ENCODE measurements at places on chromosomes 2 and 18.

- DNase-seq = no peak
Measured at GRCh38 chr18:35524226-35524625, 26.5 kb upstream of the INO80C start.

GRCh38 chr2:80971-81736 lies 34.8 kb upstream of the FAM110C start:
- DNase-seq = no peak

DNA sequence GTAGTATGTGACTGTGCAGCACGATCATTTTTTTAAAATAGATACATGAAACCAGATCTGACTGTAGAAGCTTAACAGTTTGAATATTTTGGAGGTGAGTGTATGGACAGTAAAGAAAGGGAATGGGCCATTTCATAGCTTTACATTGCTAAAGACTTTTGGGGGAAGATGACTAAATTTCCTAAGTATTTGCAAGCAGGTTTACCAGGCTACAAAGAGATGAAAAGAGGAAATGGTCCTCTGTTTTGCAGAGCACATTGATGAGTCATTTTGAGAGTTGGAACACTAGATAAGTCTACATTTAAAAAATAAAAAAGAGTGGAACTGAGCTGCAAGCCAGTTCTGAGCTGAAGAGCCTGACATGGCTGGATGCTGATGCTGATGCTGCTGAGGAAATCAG lies 115.7 kb upstream of the LRATD1 start:
- DNase-seq = no peak

- DNase-seq = no peak
Measured at GRCh38 chr2:136114382-136114781, 3.6 kb downstream of the CXCR4 start.

DNA sequence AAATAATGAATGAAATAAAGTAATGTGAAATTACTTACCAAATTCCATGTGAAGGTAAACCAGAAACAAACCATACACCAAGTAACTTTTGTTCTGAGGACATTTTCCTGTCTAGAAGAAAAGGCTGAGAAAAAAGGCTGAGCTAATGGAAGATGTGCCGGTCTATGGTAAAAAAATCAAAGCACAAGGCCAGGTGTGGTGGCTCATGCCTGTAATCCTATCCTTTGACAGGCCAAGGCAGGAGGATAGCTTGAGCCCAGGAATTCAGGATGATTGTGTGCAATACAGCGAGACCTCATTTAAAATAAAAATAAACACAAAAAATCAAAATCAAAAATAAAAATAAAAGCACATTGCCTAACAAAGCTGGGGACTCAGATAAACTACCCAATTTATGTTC lies 6.7 kb downstream of the ORC4 start:
- DNase-seq = no peak

DNA sequence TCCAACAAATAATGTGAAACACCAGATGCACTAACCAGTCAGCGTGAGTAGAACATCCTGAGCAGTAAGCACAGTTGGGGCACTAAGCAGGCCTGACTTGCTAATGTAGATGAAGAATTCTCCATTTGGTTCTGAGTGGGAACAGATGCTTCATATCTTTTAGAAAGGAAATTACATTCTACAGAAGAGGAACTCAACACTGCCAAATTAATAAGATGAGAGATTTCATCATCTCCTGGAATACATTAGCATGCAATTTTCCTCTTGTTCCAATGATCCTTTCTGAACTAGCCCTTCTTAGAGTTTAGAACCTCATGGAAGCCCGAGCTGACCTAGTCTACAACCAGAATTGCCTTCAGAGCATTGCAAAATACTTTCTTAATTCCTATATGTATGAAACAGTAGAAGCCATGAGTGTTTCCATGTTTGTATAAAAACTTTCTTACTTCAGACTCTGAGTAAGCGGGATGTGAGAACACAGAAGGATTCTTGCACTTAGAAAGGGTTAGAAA lies 34.8 kb downstream of the COL5A2 start:
- no peak for DNase-seq

GRCh38 chr2:238974501-238975166 lies 126.7 kb downstream of the TWIST2 start:
- no peak for DNase-seq

GRCh38 chr2:148622366-148622765 lies 22.2 kb upstream of the EPC2 start:
- no peak for DNase-seq

GRCh38 chr2:15302154-15302553 lies 259.0 kb downstream of the NBAS start:
- DNase-seq = no peak

DNA sequence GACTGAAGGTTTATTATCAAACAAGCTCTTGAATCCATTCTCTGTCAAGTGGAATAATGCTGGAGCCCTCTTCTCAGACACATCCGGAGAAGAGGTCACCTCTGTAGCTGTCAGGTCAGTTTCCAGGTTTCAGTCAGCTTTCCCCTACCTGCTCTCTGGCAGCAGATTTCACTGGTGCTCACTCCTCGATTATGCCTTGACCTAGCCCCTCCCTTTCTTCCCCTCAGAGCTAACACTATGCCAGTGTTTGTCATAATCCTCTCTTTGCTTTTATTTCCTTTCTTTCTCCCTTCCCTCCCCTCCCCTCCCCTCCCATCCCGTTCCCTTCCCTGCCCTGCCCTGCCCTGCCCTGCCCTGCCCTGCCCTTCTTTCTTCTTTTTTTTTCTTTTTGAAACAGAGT lies 22.5 kb upstream of the PLEKHM3 start:
- DNase-seq = no peak

GRCh38 chr2:28532399-28532798 lies 36.5 kb downstream of the PLB1 start:
- no peak for DNase-seq

Measured in NCI-H1048 (cell line).